Kidney glomerular epithelial cell (primary cell): ENCODE measurements at places on chromosomes 7 and 10.

GRCh38 chr10:27716521-27716920 lies 29.1 kb downstream of the MKX start:
- DNase-seq, result no peak

GRCh38 chr10:110679486-110680272 lies 35.5 kb downstream of the RBM20 start:
- DNase-seq, result no peak

- DNase-seq, result no peak
Measured at GRCh38 chr10:6988654-6989053, 408.6 kb upstream of the PRKCQ start.

GRCh38 chr10:79406683-79407422 lies 38.6 kb downstream of the ZCCHC24 start:
- DNase-seq, result no peak

- DNase-seq, result no peak
Measured at GRCh38 chr10:125080984-125081383, 79.4 kb downstream of the CTBP2 start.

GRCh38 chr10:69232252-69232651 lies 12.1 kb downstream of the HKDC1 start:
- peak; percentile 11 for DNase-seq

GRCh38 chr10:51206500-51206899 lies 132.2 kb downstream of the PRKG1 start:
- no peak for DNase-seq

DNA sequence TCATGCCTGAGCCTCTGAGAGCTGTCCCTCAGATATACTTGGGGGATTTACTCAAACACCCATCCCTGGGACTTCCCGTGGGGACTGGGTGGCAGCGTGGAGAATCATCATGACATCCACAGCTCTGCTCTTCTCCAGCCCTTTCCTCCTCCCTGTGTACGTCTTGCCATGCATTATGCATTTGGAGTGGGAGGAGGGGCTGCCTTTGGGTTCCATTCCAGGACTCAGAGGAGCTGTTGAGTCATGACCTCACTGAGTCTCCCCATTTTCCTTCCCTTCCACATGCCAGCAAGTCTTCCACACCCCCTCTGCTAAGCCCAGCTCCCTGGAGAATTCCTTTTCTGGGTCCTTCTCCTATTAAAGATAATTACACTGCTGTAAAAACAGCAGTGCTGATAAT lies 480.7 kb downstream of the SORCS3 start:
- DNase-seq, result no peak

GRCh38 chr7:26306790-26307189 lies 15.1 kb downstream of the SNX10 start:
- no peak for DNase-seq

DNA sequence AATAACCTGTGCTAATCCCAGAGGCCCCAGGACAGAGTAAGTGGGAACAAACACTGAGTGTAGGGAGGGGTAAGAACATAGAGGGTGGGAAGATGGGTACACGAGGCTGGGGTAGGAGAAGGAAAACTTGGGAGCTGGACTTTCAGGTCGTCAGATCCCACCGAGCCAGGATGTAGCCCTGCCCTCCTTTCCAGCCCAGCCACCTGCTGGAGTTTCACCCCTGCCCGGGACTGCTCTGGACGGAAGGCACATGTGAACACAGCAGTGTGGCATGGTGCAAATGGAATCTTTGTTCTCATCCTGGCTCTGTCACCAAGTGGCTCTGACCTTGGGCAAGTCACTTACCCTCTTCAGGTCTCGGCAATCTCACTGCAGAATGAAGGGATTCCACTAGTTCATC lies 52.8 kb downstream of the PODXL start:
- DNase-seq, result no peak

GRCh38 chr7:4629287-4629895 lies 52.7 kb upstream of the FOXK1 start:
- DNase-seq, result no peak

DNA sequence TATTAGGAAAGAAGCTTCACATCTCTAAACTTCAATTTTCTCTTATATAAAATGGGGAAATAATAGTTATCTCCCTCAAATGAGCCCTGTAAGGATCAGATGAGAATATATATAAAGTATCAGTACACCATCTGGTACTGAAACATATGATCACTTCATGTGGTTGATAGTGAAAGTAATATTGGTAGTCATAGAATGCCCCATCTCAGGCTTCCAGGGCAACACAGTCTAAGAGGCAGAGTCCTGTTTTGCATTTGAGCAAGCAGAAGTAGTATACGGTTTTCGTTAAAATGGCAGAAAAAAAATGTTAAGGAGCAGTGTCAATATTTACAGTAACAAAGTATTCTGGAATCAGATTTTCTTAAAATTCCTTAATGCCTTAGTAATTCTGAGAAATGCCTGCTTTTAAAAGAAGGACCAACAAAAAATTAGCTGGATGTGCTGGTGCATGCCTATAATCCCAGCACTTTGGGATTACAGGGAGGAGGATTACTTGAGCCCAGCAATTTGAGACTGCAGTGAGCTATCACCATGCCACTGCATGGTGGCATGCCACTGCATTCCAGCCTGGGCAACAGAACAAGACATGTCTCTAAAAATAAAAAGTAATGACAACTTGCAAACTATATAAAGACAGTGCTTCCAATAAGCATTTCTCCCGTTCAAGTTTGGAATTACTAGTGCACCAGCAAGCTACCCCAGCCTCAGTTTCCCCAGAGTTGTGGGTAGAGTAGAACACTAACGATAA lies 19.8 kb downstream of the KBTBD2 start:
- no peak for DNase-seq

DNA sequence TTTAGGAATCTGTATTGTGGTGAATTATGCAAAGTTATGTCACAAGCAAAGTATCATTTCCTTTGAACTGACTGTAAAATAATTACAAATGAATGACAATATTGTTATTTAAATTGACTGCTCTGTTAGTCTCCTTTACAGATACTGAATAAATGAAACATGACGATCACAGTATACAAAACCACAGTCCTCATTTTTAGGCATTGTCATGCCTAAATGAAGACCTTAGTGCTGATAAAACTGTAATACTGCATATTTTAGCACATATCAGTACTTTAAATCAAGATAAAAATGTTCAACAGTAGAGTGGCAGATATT lies 39.7 kb upstream of the FEZF1 start:
- DNase-seq, result no peak

DNA sequence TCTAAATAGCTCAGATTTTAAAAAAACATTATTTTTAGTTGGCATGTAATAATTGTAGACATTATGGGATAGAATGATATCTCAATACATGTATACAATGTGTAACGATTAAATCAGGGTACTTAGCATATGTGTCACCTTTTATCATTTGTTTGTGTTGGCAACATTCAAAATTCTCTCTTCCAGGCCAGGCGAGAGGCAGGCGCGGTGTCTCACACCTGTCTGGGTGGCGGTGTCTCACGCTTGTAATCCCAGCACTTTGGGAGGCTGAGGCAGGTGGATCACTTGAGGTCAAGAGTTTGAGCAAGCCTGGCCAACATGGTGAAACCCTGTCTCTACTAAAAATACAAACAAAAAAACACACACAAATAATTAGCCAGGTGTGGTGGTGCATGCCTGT lies 151.7 kb downstream of the RTKN2 start:
- no peak for DNase-seq

DNA sequence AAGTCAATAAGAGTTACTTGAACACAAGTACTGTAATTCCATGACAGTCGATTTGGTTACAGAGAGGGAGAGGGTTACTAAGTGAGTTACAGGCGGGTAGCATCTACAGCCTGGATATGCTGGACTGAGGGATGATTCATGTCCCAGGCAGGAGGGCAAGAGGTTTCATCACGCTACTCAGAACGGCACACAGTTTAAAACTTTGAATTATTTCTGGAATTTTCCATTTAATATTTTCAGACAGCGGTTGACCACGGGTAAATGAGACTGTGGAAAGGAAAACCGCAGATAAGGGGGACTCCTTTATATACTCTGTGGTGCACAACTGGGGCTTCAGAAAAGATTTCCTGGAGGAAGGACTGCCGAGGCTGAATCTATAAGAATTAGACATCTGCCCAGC lies 25.7 kb upstream of the LRRC4 start:
- no peak for DNase-seq

DNA sequence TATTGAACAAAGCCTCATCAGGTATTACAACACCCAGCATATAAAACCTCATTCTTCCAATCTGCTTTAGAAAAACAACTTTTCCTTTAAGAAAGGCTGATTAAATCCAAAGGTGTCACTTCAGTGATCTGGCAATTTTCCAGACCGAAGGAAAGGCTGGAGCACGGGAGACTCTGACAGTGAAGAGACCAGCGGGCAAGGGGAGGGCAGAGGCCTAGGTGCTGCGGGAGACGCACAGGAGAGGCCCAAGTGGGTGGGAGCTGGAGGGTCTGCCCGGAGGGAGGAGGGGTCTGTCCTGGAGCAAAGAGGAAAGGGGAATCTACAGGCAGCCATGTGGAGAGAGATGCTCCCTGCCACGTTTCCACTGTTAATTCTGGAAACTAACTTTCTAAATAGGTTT lies 24.3 kb upstream of the PPP2R2D start:
- peak; percentile 26 for DNase-seq

GRCh38 chr7:80488851-80489370 lies 23.0 kb downstream of the GNAT3 start:
- no peak for DNase-seq

DNA sequence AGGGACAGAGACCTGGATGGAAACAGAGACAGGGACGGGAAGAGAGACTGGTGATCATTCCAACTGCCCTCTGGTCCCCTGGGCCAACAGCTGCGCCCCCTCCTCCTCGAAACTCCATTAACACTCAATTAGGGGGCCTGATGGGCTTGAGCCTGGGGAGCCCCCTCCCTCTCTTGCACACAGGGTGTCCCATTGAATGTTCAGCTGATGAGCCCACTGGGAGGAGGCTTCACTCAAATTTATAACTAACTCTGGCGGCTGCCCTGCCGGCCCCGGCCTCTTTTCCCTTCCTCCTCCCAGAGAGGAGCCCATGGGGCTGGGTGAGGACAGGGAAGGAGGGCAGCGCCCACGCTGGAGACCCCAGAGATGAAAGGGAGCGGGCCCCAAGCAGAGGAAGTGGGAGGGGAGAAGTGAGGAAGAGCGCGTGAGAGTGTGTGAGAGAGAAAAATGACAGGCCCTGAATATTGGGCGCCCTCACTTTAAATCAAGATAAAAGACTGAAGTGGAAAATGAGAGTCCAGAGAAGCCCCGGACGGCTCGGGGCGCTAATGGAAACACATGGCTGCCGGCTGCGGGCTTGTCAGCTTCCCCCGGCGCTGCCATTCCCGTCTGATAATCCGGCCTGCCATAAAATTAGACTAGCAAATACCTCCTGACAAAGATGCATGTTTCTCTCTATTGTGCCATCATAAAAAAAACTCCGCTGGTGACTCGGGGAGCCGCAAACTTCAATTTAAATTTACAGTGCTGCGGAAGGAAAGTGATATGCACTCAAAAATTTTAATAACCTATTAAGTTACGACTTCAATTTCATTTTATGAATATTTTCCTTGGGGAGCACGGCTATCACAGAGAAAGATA lies 58.0 kb upstream of the PAX2 start:
- no peak for DNase-seq

GRCh38 chr10:52050429-52051047 lies 263.5 kb upstream of the DKK1 start:
- no peak for DNase-seq

DNA sequence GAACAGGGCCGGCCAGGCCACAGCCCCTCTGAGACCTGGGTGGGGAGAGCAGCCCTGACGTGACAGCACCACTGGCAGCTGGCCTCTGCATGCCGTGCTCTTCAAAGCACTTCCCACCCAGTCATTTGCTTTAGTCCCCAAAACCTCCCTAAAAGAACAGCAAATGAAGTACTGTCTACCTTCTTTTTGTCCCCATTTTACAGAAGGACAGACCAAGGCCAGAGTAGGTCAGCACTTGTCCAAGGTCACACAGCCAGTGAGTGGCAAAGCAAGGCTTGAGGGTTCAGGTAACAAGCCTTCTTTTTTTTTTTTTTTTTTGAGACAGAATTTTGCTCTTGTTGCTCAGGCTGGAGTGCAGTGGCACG lies 15.1 kb downstream of the ATP6V1F start:
- no peak for DNase-seq

GRCh38 chr10:133351408-133352318 lies 4.5 kb downstream of the PRAP1 start:
- DNase-seq, result no peak

DNA sequence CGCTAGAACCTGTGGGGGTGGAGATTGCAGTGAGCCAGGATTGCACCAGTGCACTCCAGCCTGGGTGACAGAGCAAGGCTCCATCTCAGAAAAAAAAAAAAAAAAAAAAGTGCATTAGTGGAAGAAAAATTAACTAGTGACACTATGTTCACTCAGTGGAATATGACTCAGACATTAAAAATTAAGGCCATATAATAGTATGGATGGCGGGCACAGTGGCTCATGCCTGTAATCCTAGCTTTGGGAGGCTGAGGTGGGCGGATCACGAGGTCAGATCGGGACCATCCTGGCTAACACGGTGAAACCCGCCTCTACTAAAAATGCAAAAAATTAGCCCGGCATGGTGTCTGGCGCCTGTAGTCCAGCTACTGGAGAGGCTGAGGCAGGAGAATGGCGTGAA lies 3.4 kb downstream of the PHYH start:
- DNase-seq, result no peak

GRCh38 chr7:92279396-92280031 lies 33.7 kb downstream of the ANKIB1 start:
- DNase-seq, result no peak

- peak; percentile 19 for DNase-seq
Measured at GRCh38 chr10:16809074-16809718, 8.0 kb downstream of the RSU1 start.

GRCh38 chr10:92757066-92757710 lies 67.4 kb downstream of the HHEX start:
- DNase-seq, result no peak

GRCh38 chr10:17910125-17910789 lies 41.5 kb upstream of the SLC39A12 start:
- peak; percentile 51 for DNase-seq

GRCh38 chr7:30732606-30733005 lies 19.3 kb upstream of the INMT start:
- DNase-seq, result no peak

DNA sequence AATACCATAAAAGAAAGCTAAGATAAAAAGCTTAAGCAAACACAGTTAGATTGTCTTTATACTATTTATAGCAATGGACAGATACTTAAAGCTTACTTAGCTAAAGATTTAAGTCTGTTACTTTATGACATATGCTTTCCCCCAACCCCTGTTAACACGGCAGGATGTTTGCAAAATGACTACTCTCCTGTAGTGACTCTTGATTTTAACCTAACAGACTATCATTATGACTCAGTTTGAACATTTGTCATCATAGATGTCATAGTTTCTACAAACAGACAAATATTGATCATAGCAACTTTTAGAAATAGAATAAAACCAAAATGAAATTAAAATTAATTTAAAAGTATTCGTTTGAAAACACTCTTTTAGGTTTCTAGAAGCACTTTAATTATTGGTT lies 7.8 kb upstream of the COMMD3 start:
- no peak for DNase-seq

DNA sequence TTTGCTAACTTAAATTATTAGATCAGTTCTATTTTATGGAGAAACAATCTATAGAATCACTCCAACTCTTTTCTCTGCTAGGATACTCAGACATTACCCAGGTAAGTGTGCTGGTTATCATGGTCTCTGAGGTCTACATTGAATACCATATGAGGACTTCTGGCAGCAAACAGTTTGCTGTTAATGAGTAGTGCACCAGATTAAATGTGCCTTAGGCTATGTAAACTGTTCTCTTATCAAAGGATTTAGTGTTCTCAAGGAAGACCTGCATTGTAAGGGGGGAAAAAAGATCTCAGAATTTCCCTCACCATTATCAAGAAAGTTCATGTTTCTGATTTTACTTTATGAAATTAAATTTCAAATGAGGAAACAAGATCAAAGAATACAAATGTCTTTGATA lies 107.5 kb downstream of the ITGB8 start:
- no peak for DNase-seq
